ENCODE measurements at places on chromosomes 12 and 14.

DNA sequence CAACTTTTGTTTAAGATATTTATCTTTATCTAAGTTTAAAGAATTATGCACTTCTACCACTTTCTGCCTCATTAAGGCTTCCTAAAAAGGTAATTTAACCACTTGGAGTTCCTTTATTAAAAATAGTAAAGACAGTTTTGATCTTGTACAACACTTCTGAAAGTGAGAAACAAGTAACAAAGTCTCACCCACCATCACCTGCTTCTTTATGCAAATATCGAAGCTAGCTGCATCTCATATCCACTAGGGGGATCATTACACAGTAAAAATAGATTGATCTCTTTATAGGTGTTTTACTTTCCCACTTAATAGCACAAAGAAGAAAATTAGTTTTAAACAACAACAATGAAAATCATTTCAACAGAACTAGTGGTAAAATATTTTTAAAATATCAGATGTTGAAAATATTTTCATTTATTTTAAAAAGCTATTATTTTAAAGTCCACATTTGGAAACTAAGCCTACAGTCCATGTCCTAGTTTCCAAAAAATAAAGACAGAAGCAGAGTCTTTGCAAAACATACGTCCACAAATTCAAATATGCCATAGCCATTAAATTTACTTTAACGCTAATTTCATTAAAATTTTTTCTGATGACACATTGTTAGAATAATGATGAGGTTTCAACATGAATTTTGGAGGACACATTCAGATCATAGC is 160.0 kb upstream of the SOX5 start:
- DNase-seq = no peak

GRCh38 chr12:88451205-88451604 is 129.1 kb downstream of the KITLG start:
- DNase-seq = no peak

- no peak for DNase-seq
Observed at GRCh38 chr12:109236257-109236656, 72.8 kb downstream of the FOXN4 start.

DNA sequence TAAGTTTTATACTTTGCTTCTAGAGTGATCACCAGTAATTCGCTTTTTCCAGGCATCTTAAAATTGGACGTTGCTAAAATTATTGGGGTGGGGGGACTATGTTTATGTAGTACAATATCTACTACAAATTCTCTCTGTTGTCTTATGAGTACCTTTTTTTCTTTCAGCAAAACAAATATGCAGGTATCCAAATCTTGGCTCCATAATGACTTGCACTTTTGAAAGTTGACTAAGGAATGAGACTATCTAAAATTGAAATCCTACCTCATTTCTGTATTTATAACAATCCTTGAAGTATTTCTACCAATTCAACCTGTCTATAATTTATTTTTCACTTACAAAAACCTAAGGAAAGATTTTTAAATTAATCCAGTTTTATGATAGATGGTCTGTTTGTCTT is 2.4 kb downstream of the DYNC1H1 start:
- no peak for DNase-seq

DNA sequence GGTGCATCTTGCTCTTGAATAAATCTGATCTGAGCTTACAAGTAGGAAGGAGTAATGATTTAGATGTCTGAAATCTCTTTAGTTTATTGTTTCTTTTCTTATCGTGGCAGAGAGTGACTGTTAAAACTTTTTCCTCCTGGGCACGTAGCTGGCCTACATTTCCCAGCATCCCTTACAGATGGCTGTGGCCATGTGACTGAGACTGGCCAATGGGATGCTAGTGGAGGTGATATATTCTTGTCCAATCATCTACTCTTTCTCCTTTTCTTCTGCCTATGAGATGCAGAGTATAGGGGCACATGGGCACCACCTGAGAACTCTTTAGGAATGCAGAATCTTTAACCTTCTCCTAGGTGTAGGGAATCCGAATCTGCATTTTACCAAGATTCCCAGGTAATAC is 237.3 kb downstream of the RGS6 start:
- no peak for DNase-seq

GRCh38 chr12:18819484-18819883 is 81.6 kb downstream of the CAPZA3 start:
- no peak for DNase-seq

DNA sequence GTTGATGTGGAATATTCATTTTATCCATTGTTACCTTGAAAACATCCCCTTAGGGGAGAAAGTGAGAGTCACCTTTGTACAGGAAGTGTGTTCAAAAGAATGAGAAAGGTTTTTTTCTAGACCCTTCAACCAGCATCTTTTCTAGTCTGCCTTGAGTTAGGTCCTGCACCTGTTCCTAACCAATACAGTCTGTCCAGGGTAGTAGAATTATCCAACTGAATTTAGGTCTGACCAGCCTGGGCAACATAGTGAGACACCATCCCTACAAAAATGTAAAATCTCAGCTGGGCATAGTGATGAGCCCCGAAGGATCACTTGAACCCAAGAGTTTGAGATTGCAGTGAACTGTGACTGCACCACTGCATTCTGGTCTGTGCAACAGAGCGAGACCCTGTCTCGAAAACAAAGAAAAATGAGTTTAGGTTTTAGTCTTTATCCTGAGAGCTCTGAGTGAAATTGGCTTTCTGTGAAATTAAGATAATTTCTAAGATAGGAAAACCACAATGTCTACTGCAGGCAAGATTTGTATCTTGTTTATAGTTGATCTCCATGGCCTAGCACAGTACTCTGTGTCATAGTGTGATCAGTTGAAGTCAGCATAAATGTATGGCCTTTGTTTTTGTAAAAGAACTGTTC is 25.2 kb downstream of the ARHGAP5 start:
- DNase-seq = no peak

GRCh38 chr12:105559310-105559709 is 228.8 kb downstream of the C12orf75 start:
- no peak for DNase-seq
